ENCODE measurements at places on chromosomes 5 and 9. TPM values are rescaled to one million over a fixed set of nuclear protein-coding genes. Genes with fewer than 3 reads are reported as not detected.

SPOCK1 gene
- total RNA-seq: 19.6 TPM

PPIC gene
- total RNA-seq: 43.6 TPM

DMRTA1 gene
- 0.97 TPM for total RNA-seq

- DNase-seq: no peak
Observed at GRCh38 chr5:135546912-135547311, 11.1 kb upstream of the NEUROG1 start.

DNA sequence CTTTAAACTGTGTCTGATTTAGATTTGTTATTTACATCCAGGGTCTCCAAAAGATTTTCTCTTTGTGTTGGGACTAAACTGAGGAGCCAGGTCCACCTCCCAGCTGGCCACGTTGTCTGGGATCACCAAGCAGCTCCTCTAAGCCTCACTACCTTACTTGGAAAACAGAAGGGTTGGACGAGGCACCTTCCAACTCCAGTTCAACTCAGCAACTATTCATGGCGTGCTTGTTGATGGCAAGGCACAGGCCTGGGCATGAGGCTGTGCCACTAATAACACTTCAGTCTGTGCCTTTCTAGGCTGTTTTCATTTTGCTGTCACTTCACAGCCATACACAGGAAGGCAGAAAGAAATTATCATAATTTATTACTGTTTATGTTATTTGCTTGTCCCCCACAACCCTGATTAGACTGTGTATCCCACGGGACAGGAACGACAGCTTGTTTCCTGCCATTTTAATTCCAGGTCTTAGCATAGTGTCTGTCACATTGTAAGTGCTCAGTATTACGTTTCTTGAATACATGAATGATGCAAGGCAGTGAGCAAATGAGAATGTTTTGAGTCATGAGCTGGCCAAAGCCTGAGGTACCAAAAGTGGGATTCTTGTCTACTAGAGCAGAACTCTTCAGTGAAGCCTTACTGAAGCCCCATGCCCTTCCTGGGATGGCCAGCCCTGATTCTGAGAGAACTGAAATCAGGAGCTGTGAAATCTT lies 125.8 kb downstream of the GALNT10 start:
- DNase-seq: no peak

All from Right ventricle myocardium superior (tissue), 1 donor.